Muscle of leg (tissue), 16 donors: ENCODE measurements at places on chromosomes 12 and 14.

- H3K27me3 ChIP-seq: no peaks in the 10 kb centered on the region
- no peak overlapping the region for H3K27ac ChIP-seq
- H3K36me3 ChIP-seq: no peaks in the 10 kb centered on the region
These were observed 54.6 kb upstream of the ATF7IP start for GRCh38 chr12:14310866-14311265.

DNA sequence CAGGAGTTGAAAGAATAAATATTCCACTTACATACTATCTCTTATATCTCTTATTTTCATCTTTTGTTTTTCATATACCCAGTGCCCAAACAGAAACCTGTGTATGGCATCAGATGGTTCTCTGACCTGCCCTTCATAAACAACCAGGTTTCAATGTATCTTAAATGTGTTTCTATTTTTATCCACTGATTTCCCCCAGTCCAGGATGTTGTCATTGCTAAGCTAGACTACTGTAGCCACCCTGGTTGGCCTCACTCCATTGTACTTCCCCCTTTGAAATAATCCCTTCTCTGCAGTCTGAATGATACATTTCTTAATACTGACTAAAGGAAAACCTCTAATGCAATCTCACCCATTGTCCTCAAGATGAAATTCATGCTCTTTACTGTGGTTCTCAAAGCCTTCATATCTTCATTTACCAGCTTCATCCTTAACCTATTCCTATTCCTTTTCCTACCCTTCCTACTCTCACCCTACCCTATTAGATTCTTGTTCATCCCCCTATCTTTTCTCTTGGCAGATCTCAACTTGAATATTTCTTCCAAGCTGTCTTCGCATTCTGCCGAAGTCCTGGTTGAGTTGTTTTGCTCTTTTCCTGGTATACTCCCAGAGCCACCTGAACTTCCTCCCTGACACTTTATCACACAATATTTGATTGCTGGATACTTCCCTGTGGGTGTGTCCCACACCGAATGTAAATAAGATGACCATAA is 312.4 kb downstream of the FOXG1 start:
- no peaks in the 10 kb centered on the region for H3K27me3 ChIP-seq
- no peak overlapping the region for H3K27ac ChIP-seq

GRCh38 chr12:27340971-27341370 is 8.3 kb downstream of the BMAL2 start:
- H3K27me3 ChIP-seq: no peaks in the 10 kb centered on the region
- no peaks in the 10 kb centered on the region for H3K4me1 ChIP-seq
- no peaks in the 10 kb centered on the region for H3K36me3 ChIP-seq
- H3K27ac ChIP-seq: no peak overlapping the region

DNA sequence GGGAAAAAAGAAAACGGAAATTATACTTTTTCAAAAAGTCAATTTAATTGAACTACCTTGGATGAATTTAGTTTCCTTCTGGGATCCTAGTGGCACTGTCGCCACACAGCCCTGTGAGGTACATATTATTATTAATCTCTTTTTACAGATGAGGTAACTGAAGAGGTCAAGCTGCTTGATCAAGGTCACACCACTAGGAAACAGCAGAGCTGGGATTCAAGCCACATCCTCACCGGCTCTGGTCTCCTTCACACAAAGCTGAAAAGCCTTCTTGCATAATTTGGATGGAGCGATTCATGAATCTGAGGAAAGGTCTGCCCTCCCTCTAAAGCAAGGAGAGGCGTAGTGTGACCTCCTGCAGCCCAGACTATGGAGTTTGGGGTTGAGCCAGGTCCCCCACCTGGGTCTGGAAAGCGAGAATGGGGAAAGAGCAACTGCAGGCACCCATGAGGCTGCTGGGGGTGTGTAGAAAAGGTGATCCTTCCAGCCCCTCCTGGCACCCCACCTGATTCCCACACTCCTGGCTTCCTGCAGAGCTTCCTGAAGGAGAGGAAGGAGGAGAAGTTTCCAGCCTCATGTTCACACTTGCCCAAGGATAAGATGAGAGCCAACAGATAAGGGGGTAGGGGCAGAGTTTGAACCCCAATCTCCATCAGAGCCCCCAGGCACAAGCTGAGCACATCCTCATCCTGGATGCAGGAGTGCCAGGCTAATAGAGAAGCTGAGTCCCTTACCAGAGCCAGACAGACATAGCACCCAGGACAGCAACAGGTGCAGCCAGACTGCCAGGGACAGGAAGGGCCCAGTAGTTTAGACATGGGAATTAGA is 3.9 kb upstream of the KRT79 start:
- H3K27me3 ChIP-seq: peaks cover 13% of the 10 kb centered on the region
- no peaks in the 10 kb centered on the region for H3K4me1 ChIP-seq
- DNase-seq: no peak
- no peak overlapping the region for H3K4me3 ChIP-seq
- H3K27ac ChIP-seq: no peak overlapping the region
- no peaks in the 10 kb centered on the region for H3K36me3 ChIP-seq

DNA sequence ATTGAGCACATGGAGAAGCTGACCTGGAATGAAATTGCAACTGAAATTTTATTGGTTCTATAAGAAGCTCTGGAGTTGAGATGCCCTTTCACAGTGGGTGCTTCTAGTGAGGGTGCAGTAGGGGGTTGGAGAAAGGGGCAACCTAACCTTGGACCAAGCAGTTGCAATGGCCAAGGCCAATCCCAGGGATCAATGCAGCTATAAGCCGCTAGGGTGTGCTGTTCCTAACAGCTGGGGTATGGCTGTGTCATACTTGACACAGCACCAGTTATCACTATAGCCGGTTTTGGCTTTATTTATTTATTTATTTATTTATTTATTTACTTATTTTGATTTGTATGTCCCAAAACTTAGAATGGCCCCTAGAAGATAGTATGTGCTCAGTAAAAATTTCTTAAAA is 505.9 kb downstream of the FLRT2 start:
- no peaks in the 10 kb centered on the region for H3K4me1 ChIP-seq
- no peak overlapping the region for H3K4me3 ChIP-seq
- no peak overlapping the region for H3K27ac ChIP-seq

GRCh38 chr12:69994724-69995173 is 169.7 kb downstream of the MYRFL start:
- no peak for DNase-seq
- no peak overlapping the region for H3K4me3 ChIP-seq
- H3K4me1 ChIP-seq: peaks cover 9% of the 10 kb centered on the region
- H3K36me3 ChIP-seq: no peaks in the 10 kb centered on the region

DNA sequence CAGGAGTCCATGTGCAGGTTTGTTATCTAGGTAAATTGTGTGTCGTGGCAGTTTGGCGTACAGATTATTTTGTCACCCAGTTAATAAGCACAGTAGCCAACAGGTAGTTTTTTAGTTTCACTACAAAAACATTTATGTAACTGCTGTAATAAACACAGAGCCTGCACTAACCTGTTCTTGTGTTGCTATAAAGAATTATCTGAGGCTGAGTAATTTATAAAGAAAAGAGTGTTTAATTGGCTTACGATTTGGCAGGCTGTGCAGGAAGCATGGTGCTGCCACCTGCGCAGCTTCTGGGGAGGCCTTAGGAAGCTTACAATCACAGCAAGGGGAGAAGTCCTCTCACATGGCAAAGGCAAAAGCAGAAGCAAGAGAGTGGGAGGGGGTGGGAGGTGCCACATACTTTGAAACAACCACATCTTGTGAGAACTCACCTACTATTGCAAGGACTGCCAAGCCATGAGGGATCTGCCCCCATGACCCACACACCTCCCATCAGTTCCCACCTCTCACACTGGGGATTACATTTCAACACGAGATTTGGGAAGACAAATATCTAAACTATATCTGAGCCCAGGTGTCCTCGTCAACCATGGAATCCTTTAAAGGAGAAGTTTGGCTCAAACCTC is 266.4 kb upstream of the GRIP1 start:
- no peak for DNase-seq
- no peaks in the 10 kb centered on the region for H3K36me3 ChIP-seq
- no peak overlapping the region for H3K4me3 ChIP-seq
- H3K4me1 ChIP-seq: no peaks in the 10 kb centered on the region
- no peaks in the 10 kb centered on the region for H3K27me3 ChIP-seq

DNA sequence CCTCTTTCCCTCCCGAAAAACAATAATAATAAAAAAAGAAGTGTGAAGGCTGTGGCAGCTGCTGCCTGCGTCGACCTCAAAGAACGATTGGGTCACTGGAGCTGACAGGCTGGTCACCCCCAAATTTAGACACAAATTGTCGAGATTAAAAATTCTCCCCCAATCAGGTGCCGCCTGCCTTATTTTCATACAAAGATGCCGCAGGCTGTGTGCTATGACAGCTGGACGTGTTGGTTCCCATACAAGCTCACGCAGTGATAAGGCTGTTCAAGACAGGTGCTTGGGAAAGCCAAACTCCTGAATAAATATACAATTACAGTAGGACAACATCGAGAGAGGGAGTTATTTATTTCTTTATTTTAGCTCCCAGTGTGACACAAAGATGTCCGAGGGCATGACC is 1041.8 kb downstream of the VRK1 start:
- H3K4me3 ChIP-seq: no peak overlapping the region
- H3K4me1 ChIP-seq: no peaks in the 10 kb centered on the region
- H3K36me3 ChIP-seq: no peaks in the 10 kb centered on the region
- H3K27ac ChIP-seq: no peak overlapping the region

GRCh38 chr14:73725116-73726024 is 11.2 kb upstream of the PNMA1 start:
- H3K36me3 ChIP-seq: peaks cover 96% of the 10 kb centered on the region
- H3K27ac ChIP-seq: no peak overlapping the region
- H3K27me3 ChIP-seq: no peaks in the 10 kb centered on the region
- peaks cover 47% of the 10 kb centered on the region for H3K4me1 ChIP-seq
- no peak for DNase-seq
- no peak overlapping the region for H3K4me3 ChIP-seq

DNA sequence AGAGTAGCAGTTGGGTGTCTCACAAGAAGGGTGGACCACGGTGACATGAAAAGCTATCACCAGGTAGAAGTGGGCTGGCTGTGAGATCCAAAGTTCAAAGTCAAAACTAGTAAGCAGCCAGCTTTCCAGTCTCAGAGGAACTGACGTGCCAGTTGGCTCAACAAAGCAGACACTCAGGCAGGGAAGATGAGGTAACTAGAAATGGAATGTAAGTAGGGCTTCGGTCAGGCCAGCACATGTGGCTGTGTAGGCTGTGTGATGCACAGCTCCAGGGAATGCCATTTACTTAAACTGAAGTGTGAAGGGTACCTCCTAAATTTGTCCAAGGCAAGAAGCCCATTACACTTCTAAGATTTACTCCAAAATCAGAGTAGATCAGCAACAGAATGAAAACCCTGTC is 43.6 kb downstream of the PTPRR start:
- H3K4me3 ChIP-seq: no peak overlapping the region
- H3K27ac ChIP-seq: no peak overlapping the region
- H3K4me1 ChIP-seq: no peaks in the 10 kb centered on the region
- H3K27me3 ChIP-seq: no peaks in the 10 kb centered on the region

- H3K4me3 ChIP-seq: no peak overlapping the region
- H3K27me3 ChIP-seq: no peaks in the 10 kb centered on the region
- no peak for DNase-seq
- H3K4me1 ChIP-seq: no peaks in the 10 kb centered on the region
These were observed 472.9 kb downstream of the NOVA1 start for GRCh38 chr14:26124896-26125438.

GRCh38 chr12:105945880-105946279 is 192.9 kb downstream of the NUAK1 start:
- no peaks in the 10 kb centered on the region for H3K4me1 ChIP-seq
- no peak overlapping the region for H3K4me3 ChIP-seq
- no peaks in the 10 kb centered on the region for H3K27me3 ChIP-seq
- DNase-seq: no peak

DNA sequence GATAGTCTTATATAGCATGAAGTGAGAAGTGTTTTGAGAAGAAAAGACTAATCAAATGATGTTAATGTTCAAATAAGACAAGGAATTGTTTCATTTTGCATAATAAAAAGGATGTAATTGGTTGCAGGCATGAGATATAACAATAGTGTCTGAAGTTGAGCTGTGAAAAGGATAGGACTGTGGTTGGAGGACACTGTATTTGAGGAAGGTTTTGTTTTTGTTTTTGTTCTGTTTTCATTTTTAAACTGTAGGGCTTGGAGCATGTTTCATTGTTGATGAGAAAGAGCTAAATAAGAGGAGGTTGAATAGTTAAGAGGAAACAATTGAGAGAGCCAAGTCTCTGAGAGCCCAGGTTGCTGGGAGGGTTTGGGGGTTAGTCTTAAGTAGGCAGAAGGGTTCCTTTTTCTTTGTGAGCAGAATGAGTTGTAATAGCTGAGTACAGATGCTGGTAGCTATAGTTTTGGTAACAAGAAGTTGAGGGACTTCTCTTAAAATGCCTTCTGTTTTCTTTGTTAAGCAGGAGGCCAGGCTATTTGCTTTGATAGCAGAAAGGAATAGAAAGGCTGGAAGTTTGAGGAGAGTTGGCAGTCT is 58.4 kb downstream of the CCDC91 start:
- H3K36me3 ChIP-seq: no peaks in the 10 kb centered on the region
- peak; percentile 7 for DNase-seq
- H3K27ac ChIP-seq: no peak overlapping the region

GRCh38 chr12:92605621-92606170 is 97.1 kb upstream of the PLEKHG7 start:
- H3K27ac ChIP-seq: no peak overlapping the region
- DNase-seq: no peak
- H3K4me1 ChIP-seq: no peaks in the 10 kb centered on the region
- H3K4me3 ChIP-seq: no peak overlapping the region
- no peaks in the 10 kb centered on the region for H3K27me3 ChIP-seq
- H3K36me3 ChIP-seq: no peaks in the 10 kb centered on the region

- H3K4me3 ChIP-seq: no peak overlapping the region
- no peaks in the 10 kb centered on the region for H3K4me1 ChIP-seq
- H3K36me3 ChIP-seq: no peaks in the 10 kb centered on the region
- DNase-seq: no peak
- no peaks in the 10 kb centered on the region for H3K27me3 ChIP-seq
These were observed 44.3 kb upstream of the HELB start for GRCh38 chr12:66258011-66258410.

DNA sequence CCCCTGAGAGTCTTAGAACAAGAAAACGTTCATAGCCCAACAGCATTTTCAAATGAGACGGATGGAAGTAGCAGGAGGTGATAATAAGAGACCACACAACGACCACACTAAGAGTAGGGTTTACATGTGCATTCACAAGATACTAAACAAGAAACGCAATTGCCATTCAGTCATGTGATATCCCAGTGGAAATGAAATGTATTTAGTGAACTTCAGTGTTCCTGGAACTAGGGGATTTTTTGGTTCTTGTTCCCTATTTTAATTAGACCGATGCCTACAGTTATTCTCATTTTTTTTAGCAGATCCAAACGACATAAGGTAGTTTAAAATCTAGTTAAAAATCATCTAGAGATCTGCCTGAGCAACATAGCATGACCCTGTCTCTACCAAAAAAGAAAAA is 150.0 kb downstream of the GPR65 start:
- H3K27ac ChIP-seq: no peak overlapping the region
- H3K36me3 ChIP-seq: no peaks in the 10 kb centered on the region
- H3K4me1 ChIP-seq: no peaks in the 10 kb centered on the region
- H3K27me3 ChIP-seq: no peaks in the 10 kb centered on the region
- H3K4me3 ChIP-seq: no peak overlapping the region
- DNase-seq: no peak

- H3K27me3 ChIP-seq: no peaks in the 10 kb centered on the region
- H3K36me3 ChIP-seq: no peaks in the 10 kb centered on the region
- H3K27ac ChIP-seq: no peak overlapping the region
- H3K4me3 ChIP-seq: no peak overlapping the region
- no peaks in the 10 kb centered on the region for H3K4me1 ChIP-seq
These were observed 168.3 kb upstream of the SYT1 start for GRCh38 chr12:78696267-78696666.
